Upper lobe of right lung (tissue), 1 donor: ENCODE measurements at places on chromosomes 16 and 17.
A peak's percentile ranks its signal among the peaks of the same experiment; 100 is the strongest.

DNA sequence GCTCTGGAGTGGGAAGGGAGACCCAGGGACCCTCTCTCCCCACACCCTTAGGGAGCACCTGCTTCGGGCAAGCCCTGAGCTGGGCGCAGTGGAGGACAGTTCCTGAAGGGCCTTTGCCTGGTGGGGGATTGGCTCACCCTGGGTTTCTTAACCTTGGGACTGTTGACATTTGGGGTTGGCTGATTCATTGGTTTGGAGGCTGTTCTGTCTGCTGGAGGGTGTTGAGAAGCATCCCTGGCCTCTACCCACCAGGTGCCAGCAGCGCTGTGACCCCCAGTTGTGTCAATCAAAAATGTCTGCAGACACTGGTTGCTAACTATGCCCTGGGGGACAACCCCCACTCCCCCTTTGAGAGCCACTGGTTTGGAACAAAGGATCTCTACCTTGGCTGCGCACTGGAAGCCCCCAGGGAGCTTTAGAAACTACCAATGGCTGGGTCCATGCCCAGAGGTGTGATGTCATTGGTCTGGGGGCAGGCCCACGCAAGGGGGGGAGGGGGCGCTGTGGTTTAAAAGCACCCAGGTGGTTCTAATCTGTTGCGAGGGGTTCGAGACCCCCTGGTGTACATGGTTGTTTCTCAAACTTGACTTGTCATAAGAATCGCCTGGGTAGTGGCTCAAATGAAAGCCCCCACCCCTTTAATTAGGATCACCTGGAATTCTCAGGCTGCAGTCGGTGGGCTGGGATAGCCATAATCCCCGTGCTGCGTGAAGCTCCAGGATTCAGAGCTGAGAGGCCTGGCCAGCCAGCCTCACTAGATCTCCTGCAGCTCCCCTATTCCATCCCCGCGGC is 151.9 kb upstream of the GSE1 start:
- DNase-seq, result no peak

DNA sequence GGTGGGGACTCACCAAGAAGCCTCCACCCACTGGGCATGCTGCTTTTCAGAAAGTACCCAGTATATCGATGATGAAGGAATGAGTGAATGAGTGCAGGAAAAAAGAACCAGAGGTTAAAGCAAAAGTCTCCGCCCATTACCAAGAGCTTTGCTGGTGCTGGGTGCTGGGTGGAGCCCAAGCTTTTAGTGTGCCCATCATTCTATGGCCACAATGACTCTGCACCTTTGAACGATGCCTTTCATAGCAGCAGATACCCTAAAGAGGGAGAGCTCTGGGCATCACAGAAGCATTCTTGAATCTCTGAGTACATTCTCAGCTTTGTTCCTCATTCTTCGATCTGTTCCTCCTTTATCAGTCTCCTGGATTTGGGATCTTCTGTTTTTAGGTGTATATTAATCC is 450.7 kb upstream of the CCL2 start:
- DNase-seq, result no peak

GRCh38 chr16:2071454-2072202 is 23.8 kb downstream of the TSC2 start:
- no peak for DNase-seq

GRCh38 chr16:54952195-54952594 is 21.5 kb downstream of the IRX5 start:
- no peak for DNase-seq

- DNase-seq, result no peak
Measured at GRCh38 chr17:55710829-55711496, 11.7 kb downstream of the TMEM100 start.

GRCh38 chr17:3814361-3814760 is 13.4 kb upstream of the ITGAE start:
- DNase-seq, result no peak

- no peak for DNase-seq
Measured at GRCh38 chr17:77423589-77424451, 283.1 kb downstream of the SEC14L1 start.

DNA sequence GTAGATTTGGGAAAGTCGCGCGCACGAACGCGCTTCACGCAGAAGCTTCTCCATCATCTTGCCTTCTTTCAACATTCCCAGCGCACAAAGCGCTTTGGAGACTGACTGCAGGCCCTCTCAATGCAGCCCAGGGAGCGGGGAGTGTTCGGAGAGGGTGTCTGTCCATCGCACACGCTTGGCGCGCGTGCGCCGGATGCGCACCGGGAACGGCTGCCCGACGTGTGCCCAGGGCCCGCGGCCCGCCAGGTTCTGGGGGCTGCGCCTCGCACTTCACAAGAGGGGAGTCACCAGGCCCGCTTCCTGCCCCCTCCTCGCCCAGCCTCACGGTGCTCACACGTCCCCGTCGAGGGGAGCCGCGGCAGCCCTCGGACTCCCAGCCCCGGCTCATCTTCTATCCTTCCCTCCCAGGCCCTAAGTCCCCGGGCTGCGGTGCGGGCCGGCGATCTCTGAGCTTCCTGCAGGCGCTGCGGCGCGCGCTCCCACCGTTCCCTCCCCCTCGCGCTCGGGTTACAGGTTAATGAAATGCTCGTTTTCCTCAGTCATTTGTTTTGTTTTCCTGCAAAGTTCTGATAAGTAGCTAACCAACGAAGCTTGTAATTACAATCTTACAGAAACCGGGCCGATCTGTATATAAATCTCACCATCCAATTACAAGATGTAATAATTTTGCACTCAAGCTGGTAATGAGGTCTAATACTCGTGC is 2.8 kb upstream of the IRX3 start:
- no peak for DNase-seq

DNA sequence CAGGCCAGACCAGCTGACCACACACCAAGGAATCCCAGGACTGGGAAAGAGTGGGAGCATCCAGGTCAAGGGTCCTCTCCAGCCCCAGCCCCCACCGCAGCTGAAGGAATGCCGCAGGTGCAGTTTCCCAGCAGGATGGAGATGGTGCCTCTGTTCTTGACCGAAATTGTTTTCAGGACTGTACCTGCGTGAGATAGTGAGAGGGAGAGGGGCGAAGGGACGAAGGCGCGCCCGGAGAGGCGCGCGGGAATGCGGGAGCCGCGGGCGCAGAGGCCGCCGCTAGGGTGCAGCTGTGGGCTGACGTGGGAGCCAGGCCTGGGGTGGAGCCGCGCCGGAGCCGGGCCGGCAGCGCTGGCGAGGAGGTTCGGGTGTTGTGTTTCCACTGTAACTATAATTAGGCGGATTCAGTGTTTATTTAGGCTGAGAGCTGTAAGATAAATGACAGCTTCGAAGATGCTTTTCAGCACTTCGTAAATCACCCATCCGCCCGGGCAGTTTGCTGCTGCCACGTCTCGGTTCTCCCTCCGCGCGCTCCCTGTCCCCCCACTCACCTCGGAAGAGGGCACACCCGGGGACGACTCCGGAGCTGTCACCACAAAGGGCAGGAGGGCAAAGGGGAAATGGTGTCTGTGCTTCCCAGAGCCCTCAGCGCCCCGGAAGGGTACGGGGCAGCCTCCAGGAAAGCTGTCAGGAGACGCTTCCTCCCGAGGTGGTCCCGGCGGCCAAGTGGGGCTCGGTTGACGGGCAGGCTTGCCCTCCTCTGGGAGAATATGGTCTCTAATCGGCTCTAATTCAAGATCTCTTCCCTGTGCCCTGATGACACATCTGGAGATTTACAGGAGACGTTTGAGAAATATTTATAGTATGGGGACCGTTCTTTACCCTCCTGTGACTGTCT is 38.2 kb downstream of the HOXB1 start:
- peak; percentile 84 for DNase-seq
